ENCODE measurements at places on chromosomes 2 and 18. TPM values are rescaled to one million over a fixed set of nuclear protein-coding genes. Genes with fewer than 3 reads are reported as not detected.

DNA sequence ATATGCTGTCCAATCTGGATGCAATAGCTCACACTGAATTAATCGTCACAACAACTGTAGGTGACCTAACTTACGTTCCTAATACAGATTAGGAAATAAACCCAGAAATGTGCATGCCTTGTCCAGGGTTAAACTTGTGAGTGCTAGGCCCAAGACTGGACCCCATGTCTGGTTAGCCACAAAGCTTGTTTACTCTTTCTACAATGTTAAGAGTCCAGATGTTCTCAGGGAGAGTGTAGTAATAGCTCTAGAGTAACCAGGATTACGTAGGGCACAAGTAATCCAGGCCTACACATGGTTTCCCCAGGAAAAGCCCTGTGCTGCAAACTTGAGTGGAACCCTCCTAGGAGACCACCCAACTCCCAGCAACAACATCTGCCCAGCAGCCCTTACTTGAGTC, 26.2 kb downstream of the TRIB2 start:
- DNase-seq, result no peak

GRCh38 chr18:41391616-41392595, 563.1 kb upstream of the PIK3C3 start:
- peak; percentile 48 for DNase-seq

DNA sequence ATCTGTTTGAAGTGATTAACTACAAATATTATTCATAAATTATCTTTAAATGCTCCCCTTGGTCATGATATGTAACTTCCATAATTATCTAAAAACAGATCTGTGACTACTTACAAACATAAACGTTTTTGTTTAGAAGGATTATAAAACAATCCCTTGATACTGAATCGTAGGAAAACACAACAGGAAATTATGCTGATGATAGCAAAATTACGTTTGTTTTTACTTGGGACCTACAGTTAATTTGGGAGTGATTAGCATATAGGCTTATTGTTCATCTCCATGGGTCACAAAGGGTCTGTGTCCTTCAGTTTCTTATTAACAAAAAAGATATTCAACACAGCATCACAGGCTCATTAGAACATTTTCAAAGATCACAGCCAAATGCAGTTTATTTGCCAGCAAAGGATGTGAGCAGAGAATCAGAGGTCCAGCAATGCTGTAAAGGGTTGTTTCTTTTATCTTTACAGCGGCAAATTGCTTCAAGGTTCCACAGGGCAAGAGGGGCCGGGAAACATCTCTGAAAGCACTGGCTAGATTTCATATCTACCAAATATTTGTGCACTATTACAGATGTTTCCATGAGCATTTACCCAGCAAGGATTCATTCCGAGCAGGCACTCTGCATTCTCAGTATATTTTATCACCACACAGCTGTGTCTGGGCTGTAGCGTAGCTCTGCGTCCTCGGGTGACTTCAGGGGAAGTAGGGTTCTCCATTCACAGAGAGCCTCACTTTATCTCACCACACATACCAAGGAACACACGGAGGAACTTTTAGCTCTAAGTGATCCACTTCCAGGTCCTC, 4.1 kb downstream of the CCDC195 start:
- no peak for DNase-seq

DNA sequence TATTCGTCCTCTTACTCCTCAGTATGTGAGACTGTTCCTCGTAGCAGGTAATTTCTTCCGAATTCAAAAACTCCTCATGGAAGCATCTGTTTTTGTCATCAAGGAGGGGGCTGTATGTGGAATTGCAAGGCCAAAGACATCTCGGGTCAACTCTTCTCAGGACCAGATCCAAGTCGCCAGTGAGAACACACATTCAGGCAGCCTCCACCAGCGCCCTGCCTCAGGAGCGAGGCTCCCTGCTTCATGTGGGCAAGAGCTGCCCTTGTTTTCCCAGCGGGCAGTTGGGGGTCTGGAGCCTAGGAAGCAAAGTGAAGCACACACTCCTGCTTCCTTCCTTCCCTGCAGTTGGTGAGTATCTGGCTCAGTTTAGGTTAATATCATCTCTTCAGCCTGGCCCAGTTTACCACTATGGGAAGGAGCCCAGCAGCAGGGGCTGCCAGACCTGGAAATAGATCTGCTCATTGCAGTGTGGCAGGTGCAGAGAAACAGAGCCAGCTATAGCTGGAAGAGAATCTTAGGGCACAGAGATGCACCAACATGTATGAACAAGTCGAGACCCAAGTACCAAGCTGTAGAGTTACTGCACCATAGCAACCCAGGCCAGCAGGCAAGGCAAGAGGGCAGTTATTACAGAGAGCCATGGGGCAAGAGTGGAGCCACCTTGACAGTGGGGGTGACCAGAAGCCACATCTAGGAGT, 25.3 kb downstream of the TMEM127 start:
- no peak for DNase-seq

Gene SMYD1
- not detected for polyA plus RNA-seq

DNA sequence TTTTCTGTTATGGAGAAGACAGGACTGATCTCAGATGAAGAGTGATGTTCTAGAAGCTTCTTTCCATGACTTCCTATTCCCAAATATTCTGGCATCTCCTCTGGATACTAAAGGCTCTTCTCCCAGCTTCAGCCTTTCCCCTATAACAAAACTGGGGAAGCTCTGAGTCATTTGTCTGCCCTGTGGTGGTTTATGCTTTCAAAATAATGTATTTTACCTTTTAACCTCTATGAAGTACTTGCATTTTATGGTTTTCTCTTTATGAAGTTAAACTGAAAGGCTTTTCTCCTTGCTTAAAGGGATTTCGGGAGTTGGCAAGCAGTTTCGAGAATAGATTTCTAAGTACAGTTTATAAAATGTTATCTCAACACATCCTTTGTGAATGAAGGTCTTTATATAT, 104.4 kb downstream of the TANC1 start:
- DNase-seq, result no peak

DNA sequence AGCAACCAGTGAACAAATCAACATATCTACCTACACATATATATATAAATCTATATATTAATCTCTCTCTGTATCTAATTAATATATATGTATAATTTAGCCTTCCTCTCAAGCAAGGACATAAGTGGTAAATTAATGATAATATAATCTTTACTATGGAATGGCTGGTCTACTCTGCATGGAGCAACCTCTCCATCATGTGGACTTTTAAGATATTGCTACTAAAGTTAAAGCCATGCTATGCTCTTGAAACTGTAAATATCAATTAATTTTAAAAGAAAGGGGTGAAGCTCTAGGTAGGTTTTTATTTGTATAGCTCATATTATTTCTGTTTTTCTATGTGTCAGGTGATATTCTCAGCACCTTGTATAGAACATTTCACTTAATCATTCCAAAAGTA, 147.0 kb downstream of the PPP1R1C start:
- DNase-seq, result no peak

DNA sequence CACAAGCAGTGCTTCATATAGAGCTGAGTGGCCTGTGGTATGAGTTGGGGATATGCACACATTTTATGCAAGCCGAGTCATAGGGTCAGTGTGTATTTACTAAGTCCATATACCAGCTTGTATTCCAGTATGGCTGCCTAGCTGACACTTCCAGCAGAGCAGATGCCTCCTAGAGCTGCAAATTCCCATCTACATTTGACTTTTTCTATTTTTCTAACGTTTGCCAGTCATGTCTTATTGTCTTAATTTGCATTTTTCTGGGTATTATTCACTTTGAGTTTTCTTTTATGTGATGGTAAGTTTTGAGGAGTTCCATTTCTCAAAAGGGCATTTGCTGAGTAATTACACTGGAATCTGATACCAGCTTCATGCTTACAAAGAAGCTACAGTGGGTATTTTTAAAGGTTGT, 334.5 kb upstream of the CDH2 start:
- no peak for DNase-seq

- DNase-seq, result no peak
Observed at GRCh38 chr18:13019301-13019700, 28.1 kb downstream of the CEP192 start.

Data from left renal cortex interstitium (tissue), 4 donors.